ENCODE measurements at places on chromosomes 16 and 17. TPM values are rescaled to one million over a fixed set of nuclear protein-coding genes. Genes with fewer than 3 reads are reported as not detected.

DNA sequence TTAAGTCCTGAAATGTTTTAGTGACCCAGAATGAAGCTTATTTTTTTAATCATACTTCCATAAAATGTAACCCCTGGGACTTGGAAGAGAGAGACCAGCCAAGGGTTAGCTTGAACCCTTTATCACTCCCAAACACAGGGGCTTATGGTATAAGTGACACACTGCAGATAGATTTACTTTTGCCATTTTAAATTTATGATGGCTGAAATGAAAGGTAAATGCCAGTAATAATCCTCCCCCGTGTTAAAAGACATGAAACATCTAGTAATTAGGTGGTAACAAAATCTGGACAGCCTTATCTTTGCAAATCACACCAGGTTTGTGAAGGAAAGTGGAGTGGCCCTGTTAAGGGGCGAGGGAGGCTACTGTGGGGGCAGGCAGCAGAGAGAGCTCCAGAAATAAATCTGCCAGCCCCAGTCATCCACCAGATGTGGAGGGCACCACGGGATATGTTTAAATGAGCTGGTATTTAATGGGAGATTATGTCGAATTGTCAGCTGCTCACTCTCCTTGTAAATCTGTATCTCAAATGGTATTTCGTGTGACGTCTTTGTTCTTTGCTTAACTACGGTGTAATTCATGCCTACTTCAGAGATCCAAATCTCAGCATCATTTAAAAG, 326.5 kb downstream of the WWOX start:
- no peak for DNase-seq

DNA sequence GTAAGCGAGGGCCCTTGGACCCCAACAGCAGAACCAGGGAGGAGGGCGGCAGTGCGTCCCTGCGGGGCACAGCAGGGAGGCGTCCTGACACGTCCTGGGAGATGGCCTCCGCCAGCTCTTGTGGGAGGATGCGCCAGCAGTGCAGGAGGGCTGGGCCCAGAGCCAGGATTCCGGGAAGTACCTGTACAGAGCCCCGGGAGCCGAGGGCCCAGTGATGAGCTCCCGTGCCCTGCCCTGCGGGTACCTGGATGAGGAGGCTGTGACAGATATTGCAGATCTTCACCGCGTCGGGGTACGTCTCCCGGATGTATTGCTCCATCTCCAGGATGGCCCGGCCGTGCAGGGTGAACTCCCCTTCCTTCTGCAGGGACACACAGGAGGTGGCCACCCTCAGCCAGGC, 23.1 kb downstream of the KDM8 start:
- no peak for DNase-seq

ZKSCAN2 gene
- 1.3 TPM for total RNA-seq

GRCh38 chr16:19609359-19609758, 53.9 kb downstream of the VPS35L start:
- DNase-seq, result no peak

GRCh38 chr16:75565640-75566039, 539 bp upstream of the GABARAPL2 start:
- no peak for DNase-seq

All from HT-29 (cell line).